ENCODE measurements at places on chromosomes 2 and 18.

DNA sequence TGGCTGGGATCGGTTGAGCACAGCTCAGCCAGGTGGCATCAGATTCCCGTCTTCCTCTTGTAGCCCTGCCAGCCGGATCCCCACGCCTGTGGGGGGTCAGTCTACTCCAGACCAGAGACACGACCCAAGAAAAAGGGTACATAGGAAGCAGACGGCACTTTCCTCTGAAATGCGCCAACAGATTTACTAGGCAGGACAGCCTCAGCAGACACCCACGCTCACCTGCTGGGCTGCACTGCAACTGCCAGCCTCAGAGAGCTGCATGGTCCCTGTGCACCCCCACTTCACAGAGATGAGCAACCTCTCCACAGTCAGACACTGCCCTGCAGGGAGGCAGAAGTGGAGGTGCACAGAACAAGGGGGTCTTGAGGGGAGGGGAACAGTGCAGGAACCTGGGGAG, 75.7 kb upstream of the OTOS start:
- no peak for DNase-seq

- peak; percentile 76 for DNase-seq
Measured at GRCh38 chr2:65431421-65432226, 775 bp downstream of the SPRED2 start.

DNA sequence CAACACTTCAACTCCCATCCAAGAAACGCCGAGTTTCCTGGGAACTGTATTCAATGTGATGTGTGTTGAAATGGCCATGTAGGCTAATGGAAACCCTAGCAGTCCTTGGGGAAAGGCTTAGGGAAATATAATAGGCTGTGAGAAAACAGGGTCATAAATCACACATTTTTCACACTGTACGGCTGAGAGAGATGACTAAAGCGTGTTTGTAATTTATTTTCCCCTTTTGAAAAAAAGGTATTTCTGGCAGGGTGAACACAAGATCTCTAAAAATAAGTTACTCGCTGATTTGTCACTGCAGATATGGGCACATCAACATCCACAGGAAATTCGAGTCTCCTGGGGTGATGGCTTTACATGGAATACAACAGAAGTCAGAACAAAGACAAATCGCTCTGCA, 109.6 kb upstream of the ST6GAL2 start:
- DNase-seq, result no peak

DNA sequence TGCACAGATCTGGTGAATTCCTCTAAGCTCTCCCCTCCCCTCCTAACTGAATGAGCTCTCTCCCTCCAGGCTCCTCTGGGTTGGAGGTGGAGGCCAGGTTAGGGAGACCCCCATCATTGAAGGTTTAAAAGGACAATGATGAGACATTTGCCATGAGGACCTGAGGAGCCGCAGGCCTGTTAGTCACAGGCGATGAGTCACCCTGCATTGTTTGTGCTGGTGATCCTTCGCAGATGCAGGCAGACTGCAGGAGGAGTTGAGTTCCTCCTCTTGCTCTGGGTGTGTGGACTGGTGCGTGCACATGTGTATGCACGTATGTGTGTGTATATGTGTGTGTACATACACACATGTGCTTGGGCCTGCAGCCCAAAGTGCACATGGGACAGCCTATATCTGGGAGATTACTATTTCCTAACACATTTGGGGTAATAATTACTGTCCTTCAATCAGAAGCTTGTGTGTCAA, 42.0 kb downstream of the MCFD2 start:
- DNase-seq, result no peak

GRCh38 chr2:101204400-101205115, 48.1 kb upstream of the CNOT11 start:
- no peak for DNase-seq

GRCh38 chr2:37412231-37412630, 67.8 kb downstream of the QPCT start:
- DNase-seq, result no peak

GRCh38 chr2:46020416-46020815, 276.8 kb upstream of the EPAS1 start:
- DNase-seq, result no peak

GRCh38 chr18:32610176-32610575, 139.5 kb upstream of the GAREM1 start:
- no peak for DNase-seq

GRCh38 chr2:109143214-109144187, 14.5 kb downstream of the SH3RF3 start:
- DNase-seq, result peak; percentile 87

- DNase-seq, result peak; percentile 43
Measured at GRCh38 chr2:172710584-172711047, 25.0 kb upstream of the RAPGEF4 start.

DNA sequence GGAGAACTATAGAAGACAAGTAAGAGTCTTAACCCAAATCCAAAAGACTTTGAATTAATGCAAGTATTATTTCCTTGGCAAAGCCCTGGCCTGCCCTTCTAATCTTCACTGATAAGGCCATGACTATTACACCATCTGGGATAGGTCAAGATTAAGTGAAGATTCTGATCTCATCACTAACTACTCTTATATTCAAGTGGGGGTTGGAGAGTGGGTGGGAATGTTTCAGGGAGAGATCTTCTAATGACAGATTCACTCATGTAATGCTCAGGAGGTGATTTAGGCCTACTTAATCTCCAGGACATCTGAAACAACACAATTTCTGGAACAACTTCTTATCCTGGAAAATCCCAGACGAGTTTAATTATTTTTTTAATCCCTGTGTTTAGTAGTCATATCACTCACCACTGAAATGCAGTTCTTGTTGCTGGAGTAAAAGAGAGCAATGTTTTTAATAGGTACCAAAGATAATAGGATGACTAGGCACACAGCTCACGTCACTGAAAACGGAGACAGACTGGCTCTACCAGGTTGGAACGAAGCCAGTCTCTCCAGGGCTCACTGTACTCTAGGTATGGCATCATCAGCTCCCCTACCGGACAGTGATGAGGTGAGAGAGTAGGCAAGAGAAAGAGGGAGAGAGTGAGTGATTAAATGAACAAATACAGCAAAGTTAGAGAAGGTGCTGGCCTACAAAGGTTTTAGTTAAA, 133.1 kb downstream of the NCKAP5 start:
- DNase-seq, result no peak

- DNase-seq, result no peak
Measured at GRCh38 chr2:159281002-159281401, 5.5 kb downstream of the WDSUB1 start.

DNA sequence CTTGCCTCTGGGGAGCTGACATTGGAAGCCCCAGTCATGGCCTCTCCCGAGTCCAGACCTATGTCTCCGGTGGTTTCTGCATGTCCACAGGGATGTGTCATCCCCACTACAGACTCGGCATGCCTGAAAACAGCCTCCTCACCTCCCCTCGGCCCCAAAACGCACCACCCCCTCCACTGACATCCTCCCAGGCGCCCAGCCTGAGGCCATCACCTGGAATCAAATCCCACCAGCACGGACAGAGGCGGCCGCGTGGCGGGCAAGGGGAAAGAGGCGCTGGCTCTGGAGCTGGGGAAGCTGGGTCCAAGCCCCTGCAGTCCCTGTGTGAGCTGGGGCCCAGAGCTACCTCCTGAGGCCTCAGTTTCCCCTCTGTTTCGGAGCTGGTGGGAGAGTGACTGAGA, 69.9 kb upstream of the SMAD7 start:
- DNase-seq, result no peak

- DNase-seq, result no peak
Measured at GRCh38 chr18:78679031-78679430, 300.6 kb upstream of the SALL3 start.

DNA sequence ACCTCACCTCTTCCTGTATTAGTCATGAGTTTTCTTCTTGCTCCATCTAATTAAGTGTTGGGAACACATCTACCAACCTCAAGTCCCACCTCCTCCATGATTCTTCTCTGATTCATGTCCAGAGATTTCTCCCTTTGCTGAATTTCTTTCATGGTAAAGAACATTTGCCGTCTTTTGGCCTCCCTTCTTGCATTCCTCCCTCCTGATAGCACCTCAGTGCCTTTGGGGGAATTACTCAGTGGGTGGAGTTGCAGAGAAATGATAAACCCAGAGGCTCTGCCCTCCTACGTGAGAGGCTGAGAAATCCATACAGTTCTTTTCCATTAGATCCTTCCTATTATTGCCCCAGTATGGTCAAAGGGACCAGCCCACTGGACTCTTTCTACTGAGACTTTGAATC, 651.9 kb downstream of the SLC4A3 start:
- DNase-seq, result no peak

GRCh38 chr2:75315436-75315835, 116.1 kb upstream of the TACR1 start:
- DNase-seq, result no peak

GRCh38 chr2:230540332-230540731, 124.3 kb downstream of the SP100 start:
- DNase-seq, result no peak

DNA sequence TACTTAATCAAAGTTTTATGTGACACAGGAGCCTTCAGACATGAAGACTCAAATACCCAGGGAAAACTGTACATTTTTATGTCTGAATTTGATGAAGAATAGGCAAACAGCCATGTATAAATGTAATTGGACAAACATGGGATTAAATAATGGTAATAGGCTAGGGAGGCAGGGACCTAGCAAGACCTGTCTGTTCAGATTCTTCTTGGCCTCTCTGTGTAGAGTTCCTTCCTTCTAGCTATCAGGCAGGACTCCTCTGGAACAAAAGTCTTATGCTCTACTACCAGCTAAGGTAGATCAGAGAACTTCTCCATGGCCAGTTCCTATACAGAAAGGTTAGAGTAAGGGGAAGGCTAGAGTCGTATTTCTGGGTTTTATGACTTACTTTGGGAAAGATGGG, 9.5 kb upstream of the PARD3B start:
- no peak for DNase-seq

DNA sequence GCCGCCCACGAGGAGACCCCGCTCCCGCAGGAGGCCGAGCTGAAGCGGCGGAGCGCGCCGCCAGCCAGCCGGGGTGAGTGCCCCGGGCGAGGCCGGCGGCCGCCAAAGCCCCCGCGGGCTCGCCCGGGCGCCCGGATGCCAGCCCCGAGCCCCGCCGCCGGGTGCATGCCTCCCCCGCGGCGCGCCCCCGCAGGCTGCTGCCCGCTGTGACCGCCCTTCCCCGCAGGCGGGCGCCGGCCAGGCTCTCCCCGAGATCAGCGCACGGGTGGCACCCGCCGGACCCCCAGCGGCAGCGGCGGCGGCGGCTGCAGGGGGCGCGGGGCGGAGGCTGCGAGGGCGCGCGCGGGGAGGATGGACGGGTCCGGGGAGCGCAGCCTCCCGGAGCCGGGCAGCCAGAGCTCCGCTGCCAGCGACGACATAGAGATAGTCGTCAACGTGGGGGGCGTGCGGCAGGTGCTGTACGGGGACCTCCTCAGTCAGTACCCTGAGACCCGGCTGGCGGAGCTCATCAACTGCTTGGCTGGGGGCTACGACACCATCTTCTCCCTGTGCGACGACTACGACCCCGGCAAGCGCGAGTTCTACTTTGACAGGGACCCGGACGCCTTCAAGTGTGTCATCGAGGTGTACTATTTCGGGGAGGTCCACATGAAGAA, 470 bp downstream of the KCNF1 start:
- no peak for DNase-seq

DNA sequence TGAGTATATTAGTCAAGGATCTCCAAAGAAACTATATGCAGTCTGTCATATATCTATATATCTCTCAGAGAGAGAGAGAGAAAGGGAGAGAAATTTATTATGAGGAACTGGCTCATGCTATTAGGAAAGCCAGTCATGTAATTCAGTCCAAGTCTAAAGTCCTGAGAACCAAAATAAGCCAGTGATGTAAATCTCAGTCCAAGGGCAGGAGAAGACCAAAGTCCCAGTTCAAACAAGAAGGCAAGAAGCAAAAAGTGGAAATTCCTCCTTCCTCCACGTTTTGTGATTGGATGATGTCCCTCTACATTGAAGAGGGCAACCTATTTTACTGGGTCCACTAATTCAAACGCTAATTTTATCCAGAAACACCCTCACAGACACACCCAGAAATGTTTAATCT, 34.2 kb upstream of the SPATS2L start:
- no peak for DNase-seq

DNA sequence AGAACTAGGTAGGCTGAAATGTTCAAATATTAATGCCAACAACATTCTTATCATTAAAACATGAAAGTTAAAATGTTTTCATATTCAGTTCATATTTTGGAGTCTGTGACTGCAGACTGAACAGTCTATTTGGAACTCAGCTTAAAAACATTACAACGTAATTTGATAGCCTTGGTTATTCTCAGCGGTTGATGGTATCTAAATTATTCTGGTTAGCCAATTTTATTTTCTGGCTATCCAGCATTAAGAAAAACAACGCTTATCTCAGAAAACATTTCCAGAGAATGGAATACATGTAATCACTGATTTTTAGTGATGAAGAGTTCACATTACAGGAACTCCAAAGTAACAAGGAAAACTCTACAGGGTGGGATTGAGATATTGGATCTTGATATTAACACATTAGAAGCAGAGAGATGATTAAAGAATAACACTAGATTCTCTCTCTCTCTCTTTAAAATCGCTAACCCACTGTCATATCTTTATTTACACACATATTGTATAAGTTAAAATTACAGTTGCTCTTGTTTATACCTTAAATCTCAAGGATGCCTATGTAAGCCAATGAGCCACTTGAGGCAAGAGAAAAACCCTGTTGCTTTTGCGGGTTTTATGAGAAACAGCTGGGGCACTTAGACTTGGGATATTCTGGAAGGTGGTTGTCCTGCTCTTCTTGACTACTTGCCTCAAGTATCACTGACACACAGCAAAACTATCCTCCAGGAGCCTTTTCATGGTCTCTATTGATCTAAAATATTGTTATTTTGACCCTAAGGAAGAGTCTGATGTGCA, 84.9 kb downstream of the ICOS start:
- no peak for DNase-seq

DNA sequence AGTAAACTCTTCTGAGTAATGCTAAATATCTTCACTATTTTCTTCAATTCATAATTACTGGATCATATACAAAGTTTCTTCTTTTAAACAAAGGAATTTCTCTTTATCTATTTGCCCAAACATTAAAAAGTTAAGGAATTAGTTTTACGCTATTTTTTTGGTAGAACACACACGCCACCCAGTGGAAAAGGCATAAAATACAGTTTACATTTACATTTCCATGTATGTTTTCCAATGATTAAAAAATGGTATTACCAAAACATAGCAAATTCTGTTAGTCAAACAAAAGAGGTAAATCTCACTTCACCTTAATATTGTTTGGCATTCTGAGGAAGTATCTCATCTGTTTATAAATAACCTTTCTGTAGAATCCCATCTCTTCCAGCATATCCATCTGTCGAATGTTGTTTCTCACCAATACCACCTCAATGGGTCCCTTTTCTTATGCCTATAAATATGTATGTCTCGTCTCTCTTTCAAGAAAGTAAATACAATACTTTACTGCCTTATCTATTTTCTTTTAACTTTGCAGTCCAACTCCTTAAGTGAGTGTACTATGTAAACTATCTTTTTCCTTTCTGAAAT, 7.2 kb downstream of the BOLL start:
- peak; percentile 34 for DNase-seq

DNA sequence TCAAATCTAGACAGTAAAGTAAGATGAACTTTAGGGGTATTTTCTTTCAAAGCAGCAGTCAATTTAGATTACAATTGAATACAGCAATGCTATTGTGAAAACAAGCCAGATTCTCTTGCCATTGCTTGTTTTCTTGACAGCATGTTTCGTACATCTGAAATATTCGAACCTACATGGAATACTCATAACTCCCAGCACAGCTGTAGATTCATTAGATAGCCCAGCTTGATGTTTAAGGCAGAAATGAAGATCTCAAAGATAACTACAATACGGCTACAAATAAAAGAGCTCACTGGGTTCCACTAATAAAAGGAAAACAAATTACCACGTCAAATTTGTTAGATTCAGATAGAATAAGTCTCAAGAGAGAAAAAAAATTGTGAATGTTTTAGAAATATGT, 208.8 kb downstream of the WDPCP start:
- no peak for DNase-seq
